ENCODE measurements at places on chromosomes 16 and 17. TPM values are rescaled to one million over a fixed set of nuclear protein-coding genes. Genes with fewer than 3 reads are reported as not detected.

Gene PRR11
- total RNA-seq = 95.9 TPM

Gene INCA1
- 0.28 TPM for total RNA-seq

GRCh38 chr17:30337393-30337999 is 3.6 kb upstream of the TMIGD1 start:
- no peak for DNase-seq

GRCh38 chr17:29048440-29049368 is 5.8 kb downstream of the PIPOX start:
- DNase-seq = peak; percentile 14

Gene PPP1R1B
- not detected for total RNA-seq

Gene CRHR1
- not detected for total RNA-seq

GRCh38 chr16:30351001-30351441 is 4.1 kb downstream of the CD2BP2 start:
- DNase-seq = no peak

GRCh38 chr17:8226536-8227237 is 16.3 kb upstream of the AURKB start:
- peak; percentile 81 for DNase-seq

GRCh38 chr16:4373909-4374742 is 2.5 kb downstream of the VASN start:
- DNase-seq = no peak

DNA sequence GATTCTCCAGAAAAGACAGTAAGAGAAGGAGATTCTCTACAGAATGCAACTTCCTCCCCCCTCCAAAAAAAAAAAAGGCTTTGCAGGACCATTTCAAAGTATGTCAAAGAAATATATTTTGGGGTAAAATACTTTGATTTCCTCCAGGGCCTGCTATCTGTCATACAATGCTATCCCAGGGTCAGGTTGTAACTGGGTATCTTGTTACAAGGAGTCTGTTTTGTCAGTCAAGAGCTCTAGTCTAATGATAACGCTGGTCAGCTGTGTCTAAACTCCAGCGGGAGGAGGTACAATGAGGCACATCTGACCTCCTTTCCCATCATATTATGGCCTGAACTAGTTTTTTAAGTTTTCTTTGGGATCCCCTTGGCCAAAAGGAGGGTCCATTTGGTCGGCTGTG is 408.4 kb upstream of the CDH5 start:
- DNase-seq = no peak

DNA sequence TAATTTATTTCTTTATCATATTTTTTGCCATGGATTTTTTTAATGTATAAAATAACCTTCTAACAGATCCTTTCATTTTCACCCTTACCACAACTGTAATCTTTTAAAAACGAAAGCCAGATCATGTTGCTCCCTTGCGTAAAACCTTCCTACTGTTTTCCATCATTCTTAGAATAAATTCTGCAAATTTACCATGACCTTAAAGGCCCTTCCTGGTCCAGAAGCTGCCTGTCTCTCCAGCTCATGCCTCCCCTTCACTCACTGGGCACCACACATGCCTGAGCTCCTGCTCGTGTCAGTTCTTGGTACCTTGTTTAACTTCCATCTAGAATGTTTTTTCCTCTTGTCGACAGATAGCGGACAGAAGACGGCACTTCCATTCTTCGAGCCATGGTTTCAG is 245.0 kb upstream of the CDH5 start:
- DNase-seq = no peak

GRCh38 chr17:8131844-8132441 is 8.0 kb upstream of the HES7 start:
- DNase-seq = no peak

Gene ZNF469
- 0.39 TPM for total RNA-seq
